Activated CD4-positive, CD25-positive, alpha-beta regulatory T cell (primary cell): ENCODE measurements at places on chromosomes 7 and 10.

DNA sequence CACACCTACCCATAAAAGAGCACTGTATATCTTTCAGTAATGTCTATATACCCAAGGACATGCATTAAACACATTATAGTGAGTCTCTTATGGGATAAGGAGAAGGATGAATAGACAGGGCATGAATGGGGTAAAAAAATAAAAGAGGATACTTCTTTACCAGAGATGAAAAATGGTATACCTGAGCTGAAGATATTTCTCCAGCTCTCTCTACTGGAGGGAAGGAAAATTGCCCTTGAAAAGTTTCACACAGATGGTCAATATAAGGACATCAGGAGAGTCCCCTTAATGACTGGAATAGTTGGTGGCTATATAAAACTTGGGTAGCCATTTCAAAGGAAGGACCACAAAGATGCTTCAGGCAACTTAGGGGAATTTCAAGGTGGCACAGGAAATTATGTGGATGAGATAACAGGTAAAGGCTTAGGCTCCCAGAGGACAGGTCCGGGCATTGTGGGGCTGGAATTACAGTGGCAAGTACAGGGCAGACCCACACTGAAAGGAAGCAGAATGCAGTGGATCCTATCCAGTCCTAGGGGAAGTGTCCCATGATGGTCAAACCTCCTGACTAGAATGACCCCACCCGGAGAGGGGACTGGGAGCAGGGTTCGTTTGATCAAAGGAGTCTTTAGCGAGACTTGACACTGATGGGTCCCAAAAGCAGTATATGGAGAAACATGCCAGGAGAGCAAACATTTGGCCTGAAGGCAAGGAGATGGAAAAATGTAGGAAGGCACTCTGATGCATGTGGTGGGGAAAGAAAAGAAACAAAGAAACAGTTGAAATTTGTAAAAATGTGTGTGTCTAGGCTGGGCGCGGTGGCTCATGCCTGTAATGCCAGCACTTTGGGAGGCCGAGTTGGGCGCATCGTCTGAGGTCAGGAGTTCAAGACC is 35.6 kb downstream of the PLAU start:
- DNase-seq = no peak

- DNase-seq = no peak
Observed at GRCh38 chr7:42020061-42020460, 216.9 kb downstream of the GLI3 start.

DNA sequence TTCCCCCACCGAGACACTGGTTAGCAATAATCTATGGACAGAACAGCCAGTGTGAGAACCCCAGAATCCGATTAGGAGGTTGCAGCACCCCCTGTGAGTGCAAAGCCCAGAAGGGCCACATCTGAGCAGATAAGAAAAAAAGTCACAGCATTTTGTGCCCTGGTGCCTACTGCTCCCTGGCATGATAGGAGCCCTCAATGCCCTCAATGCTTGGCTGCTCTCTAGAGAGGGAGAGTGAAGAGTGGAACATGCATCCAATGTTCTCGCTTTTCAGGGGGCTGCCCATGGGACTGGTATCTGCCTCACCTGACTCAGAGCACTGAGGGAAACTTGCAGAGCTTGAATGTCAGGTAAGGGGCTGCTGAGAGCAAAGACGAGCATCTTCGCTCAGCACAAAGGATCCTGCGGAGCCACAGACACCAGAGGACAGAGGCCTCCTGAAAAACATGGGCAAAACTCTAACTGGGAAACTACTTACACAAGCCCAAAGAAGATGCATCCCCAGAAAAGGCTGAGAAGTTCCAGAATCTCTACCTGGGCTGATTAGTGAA is 98.0 kb upstream of the FAM20C start:
- no peak for DNase-seq

DNA sequence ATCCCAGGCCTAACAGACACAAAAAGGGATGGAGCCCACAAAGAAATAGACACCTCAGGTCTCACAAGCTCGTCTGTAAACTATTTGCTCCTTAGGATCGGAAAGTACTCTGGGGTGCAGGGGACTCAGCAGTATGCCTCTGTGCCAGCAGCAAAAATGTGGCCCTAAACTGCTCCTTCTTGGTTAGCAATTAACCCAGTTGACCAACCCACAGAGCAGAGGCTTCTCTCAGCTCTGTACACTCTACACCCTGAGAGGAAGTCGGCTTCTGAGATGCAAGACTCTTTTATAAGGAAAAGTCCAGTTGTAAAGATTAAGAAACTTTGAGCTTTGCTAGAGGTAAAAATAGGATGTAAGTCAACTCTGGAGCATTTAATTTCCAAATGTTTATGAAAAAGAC is 156.3 kb upstream of the PRSS58 start:
- no peak for DNase-seq

- no peak for DNase-seq
Observed at GRCh38 chr10:70889291-70889690, 926 bp upstream of the PCBD1 start.

- no peak for DNase-seq
Observed at GRCh38 chr7:74684473-74684872, 27.0 kb downstream of the GTF2I start.

- DNase-seq = no peak
Observed at GRCh38 chr10:127576740-127577161, 27.6 kb downstream of the NPS start.

- DNase-seq = no peak
Observed at GRCh38 chr7:134899729-134900128, 86.6 kb upstream of the AGBL3 start.

- no peak for DNase-seq
Observed at GRCh38 chr10:97332591-97333350, 1.8 kb downstream of the FRAT2 start.

DNA sequence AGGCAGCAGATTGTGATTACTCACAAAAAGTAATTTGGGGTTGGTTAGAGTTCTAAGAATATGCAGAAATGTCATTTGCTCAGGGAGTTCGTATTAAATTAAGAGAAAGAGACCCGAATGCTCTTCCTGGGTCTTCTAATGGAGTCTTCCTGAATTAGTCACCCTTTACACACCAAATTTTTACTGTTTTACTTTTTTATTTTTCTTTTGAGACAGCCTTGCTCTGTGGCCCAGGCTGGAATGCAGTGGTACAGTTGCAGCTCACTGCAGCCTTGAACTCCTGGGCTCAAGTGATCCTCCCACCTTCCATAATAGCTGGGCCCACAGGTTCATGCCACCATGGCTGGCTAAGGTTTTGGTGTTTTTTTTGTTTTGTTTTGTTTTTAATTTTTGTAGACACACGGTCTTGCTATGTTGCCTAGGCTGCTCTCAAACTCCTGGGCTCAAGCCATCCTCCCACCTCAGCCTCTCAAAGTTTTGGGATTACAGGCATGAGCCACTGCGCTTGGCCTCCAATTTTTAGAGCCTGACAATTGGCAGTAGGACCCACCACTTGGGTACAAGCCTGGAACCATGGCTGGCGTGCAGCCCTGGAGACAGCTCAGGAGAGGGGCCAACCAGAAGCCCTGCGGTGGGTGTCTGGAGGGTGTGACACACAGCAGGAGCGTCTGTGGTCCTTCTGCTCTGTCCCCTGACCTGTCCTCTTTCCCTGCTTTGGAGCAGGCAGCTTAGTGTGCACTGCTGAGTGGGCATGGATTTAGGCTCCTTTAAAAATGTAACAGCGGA is 16.4 kb upstream of the BHLHA15 start:
- no peak for DNase-seq

DNA sequence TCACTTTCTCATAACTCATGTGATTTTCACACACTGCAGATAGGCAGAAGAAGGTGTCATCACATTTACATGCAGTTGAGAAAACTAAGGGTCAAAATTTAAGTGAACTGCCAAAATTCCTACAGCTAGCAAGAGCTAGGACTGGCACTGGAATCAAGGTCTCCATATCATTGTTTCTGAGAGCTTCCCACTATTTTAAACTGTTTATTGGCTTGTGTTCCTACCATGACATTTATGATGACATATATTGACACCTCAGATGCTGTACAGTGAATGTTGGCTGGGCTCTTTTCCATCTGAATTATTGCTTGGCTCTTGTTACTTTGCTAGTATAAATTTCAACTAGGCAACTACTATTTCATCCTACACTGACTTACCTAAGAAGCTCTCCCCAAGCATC is 2.0 kb downstream of the THSD7A start:
- DNase-seq = no peak

DNA sequence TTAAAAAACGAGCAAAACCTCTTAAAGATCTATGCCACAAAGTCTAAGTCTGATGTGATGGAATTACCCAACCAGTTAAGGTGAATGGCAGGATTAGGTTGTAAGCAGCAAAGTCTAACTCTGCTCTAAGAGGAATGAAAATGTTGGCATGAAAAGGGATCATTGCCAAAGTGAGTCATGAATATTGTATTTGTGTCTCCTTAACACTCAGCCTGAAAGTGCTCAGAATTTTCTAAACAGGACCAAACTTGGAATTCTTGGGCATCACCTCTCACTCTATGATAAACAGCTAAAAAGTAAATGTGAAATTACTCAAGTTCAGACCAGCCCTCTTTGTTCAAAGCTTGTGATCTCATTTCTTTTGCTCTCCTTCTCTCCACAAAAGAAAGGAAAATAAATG is 27.0 kb downstream of the PPP1R3A start:
- no peak for DNase-seq

- DNase-seq = no peak
Observed at GRCh38 chr7:51620706-51621105, 304.1 kb upstream of the COBL start.

DNA sequence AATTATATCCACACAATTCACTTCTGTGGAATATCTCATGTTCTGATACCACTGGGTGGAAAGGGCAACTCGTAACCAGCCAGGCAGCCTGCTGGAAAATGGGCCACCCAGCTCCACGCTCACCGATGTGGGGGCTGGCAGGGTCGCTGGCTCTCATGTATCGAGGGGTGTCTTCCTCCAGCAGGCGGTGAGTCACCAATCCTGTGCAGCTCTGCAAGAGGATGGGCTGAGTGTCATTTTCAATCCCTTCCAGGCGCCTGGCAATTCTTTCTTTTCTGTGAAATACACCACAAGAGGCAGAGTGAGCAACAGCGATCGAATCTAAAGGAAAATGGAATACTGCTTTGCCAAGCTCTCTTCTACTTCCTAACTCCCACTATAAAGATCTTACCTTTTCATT is 80.1 kb downstream of the SVIL start:
- DNase-seq = no peak

DNA sequence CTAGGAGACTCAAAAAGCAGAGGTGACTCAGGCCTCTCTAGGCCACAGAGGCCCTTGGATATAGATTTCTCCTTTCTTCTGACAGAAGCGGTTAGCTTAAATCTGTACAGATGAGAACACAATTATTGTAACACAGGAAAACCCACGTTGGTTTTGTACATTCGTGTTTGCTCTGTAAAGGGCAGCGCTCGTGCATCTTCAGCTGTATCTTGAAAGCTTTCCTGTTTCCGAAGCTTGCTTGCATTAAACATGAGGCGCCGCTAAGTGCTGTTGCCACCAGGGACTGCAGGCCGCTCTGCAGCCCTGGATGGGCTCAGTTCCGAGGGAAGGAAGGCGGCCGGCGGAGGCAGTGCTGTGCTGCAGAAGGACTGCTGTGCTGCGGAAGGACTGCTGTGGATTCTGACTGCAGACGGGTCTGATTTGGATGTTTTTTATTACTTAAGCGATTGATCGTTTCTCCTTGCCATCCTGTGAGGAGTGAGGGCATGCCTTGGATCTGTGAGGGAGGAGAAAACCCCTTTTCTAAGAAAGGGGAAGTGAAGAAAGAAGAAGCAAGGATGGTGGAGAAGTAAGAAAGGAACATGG is 53.3 kb downstream of the FHIP2A start:
- no peak for DNase-seq

DNA sequence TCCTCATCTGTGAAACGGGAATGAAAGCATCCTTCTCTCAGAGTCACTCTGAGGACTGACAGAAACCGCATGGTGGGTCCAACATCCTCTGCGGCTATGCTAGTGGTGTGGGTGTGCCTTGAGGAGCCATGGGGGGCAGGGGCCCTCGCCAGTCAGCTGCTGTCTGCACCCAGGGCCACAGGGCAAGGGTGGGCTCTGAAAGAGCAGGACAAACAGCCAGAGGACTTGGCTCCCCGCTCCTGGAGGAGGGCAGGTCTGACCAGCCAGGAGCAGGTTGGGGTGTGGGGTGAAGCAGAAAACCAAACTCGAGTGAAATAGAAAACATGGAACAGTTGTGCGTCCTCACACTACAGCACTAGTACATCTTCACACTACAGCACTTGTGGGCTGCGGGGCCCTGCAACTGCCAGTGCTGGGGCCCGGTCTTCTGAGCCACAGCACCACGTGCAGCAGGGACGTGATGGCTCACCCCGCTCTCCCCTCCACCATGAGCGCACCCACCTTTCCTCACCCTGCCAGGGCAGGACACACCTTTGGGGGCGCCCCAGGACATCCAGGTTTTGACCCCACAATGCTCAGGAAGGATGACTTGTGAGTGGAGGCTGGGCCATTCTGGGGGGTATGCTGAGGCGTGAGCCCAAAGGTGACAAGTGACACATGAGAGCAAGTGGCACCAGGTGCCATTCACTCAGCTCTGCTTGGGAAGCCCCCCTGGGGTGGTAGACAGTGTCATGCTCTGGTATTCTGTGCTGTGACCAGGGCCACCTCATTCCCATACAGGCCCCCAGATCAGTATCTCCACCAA is 96.1 kb upstream of the RET start:
- DNase-seq = no peak

GRCh38 chr7:40583667-40584444 is 449.1 kb downstream of the SUGCT start:
- DNase-seq = no peak

GRCh38 chr7:158047391-158048059 is 540.1 kb downstream of the PTPRN2 start:
- DNase-seq = no peak

GRCh38 chr10:12041766-12042408 is 722 bp downstream of the UPF2 start:
- DNase-seq = no peak

GRCh38 chr10:96656198-96656577 is 64.1 kb downstream of the PIK3AP1 start:
- DNase-seq = no peak

DNA sequence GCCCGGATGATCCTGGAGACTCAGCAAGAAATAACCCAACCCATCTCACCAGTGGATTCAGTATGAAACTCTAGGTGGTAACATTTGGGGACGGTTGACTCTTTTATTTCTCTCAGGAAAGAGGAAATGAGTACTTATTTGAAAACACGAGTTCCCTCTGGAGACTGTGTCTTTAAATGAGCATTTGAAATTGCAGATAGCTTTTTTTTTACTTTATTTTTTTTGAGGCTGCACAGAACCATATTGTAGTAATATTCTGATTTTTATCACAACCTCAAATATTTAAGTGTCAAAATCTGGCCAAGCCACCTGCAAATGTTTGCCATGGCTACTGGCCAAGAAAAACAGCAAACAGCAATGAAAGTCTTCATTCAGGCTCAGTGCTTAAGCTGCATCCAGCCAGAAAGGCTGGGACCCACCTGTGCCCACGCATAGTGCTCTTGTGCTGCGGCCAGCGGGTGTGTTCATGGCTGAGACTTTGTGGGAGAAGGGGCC is 160.8 kb downstream of the CREB5 start:
- DNase-seq = no peak
